ENCODE measurements at places on chromosomes 5 and 9.

- no peak for DNase-seq
These were observed 699.4 kb downstream of the PTPRD start for GRCh38 chr9:9913276-9913832.

GRCh38 chr5:122162100-122162638 is 32.8 kb downstream of the ZNF474 start:
- DNase-seq = no peak

DNA sequence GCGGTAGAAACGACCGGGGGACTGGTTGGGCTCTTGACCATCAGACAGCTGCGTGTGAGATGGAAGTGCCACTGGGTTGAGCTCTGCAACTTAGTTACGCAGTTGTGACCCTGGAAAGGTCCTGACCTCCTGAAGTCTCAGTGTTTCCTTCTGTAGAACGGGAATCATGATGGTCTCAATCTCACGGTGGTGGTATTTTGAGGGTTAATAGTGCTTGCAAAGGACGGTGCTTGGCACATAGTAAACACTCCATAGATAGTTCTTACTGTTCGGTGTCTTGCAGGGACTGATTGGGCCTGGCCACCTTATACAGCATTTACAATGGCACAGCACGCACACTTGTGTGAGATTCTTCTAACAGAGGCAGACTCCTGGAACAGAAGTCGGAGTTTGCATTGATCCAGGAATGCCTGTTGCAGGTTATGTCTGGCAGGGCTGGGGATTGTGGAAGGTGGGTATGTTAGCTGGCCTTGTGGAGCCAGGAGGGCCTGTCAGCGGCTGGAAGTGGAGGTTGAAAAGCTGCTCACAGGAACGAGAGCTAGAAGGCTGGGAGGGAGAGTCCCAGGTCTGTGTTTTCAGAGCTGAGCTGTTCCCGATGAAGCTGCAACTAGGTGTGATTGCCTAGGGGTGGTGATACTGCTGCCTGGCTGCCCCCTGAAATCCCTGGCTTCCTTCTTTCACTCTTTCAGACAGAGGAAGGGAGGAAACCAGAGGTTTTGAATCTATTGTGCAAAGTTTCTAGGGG is 962 bp upstream of the TXN start:
- no peak for DNase-seq

DNA sequence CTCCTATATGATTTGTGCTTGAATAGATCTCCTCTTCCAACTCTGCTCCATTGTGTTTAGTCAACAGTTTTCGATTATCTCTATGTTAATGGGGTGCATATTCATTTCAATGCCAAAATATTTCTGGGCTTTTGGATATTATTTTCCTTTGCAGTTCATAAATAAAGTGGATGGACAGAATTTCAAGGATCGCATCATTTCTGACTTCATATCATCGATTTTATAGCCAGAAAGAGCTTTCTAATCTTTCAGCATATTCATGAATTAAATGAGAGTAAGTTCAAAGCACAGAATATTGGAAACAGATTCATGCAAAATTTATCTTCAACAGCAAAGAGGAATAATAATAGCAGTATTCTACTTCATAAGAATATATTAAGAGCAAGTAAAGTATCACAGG is 60.0 kb upstream of the MINAR2 start:
- no peak for DNase-seq

- DNase-seq = no peak
These were observed 24.9 kb downstream of the ADAM19 start for GRCh38 chr5:157550663-157551062.

GRCh38 chr9:292915-293314 is 78.2 kb downstream of the DOCK8 start:
- DNase-seq = no peak

GRCh38 chr5:111865356-111865755 is 108.4 kb upstream of the NREP start:
- DNase-seq = no peak

DNA sequence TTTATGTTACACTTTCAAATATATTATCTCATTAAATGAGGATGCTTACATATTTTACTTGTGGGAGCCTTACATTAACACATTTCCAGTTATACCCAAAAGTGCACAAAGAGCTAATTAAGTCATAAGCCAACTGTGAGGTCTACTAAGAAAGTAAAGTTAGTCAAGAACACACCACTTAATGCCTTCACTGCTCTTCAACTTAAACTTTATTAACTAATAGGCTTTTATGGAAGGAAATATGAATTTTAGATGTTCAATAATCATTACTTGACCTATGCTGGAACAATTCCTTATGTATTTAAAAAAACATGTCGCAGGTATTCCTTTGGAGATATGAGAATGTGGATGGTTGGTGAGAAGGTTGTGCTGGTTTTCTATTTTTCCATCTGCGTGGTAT is 3.4 kb downstream of the ST8SIA4 start:
- no peak for DNase-seq

DNA sequence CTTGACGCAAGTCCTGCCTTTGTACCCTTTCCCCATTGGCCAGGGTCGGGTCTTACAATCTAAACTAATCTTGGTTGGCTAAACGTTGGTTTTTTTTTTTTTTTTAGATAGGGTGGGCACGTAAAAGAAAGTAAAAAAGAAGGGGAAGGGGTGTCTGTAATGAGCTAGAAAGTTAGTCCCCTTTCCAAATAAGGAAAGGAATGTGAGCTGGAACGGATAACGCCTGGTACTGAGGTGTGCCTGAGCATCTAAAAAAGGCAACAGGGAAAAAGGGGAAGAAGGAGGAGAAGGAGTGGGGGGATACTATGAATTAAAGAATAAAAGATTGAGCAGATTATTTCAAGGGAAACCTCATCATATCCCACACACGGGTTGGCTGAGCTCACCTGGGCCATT is 66.2 kb upstream of the IL17B start:
- no peak for DNase-seq

GRCh38 chr9:113999256-114000062 is 78.6 kb downstream of the AMBP start:
- DNase-seq = no peak

DNA sequence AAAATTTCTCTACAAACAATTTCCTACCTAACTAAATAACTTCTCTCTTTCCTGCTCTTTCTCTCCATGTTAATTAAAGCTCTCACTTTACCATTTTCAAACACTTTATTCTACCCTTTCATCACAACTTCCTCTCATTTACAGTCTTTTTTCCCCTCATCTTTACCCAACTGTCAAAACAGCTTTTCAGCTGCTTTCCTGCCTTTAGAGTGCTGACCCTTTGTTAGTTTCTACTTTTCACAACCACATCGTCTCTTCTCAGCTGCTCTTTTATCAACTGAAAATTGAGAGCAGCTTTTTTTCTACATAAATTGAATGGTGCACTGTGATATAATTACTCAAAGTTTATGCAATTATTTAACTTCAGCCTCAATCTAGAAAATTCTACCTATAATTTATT is 3.1 kb upstream of the HOMER1 start:
- no peak for DNase-seq

DNA sequence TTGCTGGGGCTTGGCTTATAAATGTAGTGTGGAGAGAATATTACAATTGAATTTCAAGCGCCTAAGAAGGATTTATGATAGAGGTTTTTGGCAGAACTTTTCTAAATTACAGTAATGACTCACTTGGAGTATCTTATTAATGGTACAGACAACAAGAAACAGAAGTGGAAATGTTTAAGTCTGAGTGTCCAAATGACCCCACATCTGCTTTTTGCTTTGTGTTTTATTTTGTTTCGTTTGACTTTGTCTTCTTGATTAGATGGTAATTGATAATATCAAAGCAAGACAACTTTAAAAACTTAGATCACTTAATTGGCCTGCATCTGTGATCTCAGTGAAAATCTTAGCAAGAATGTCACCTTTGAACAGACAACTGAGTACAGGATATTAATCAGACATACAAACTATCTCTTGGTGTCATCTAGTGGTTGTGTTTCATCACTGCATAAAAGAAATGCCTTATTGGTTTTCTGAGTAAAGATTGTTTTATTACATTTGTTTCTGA is 577.4 kb downstream of the ISL1 start:
- DNase-seq = no peak

GRCh38 chr9:94139672-94140417 is 55.6 kb downstream of the PTPDC1 start:
- DNase-seq = no peak

- no peak for DNase-seq
These were observed 36.3 kb downstream of the STK10 start for GRCh38 chr5:172151661-172152210.
